Activated CD8-positive, alpha-beta memory T cell treated with anti-CD3 and anti-CD28 coated beads, Interleukin-2, amount 50 U/mL, for 4 hours (primary cell): ENCODE measurements at places on chromosomes 11 and 22.

GRCh38 chr11:107268977-107269376 lies 188.6 kb downstream of the CWF19L2 start:
- no peak for DNase-seq

- DNase-seq: no peak
Observed at GRCh38 chr11:1521382-1522080, 35.0 kb upstream of the MOB2 start.

DNA sequence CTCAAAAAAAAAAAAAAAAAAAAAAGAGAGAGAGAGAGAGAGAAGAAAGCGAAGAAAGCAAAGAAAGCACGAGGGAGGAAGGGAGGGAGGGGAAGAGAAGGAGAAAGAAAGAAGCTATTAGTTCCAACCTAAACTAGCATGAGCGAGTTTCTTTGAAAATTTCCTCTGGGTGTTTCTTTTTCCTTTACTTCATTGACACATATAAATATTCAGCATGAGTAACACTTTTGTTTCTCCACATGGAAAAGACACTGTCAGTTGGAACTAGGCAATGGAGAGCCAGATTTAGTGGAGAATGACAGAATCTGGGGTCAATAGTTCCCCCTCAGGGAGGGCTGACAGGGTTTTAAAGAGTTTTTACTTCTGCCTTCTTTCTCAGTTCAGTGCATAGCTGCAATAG lies 257.4 kb downstream of the DDX10 start:
- no peak for DNase-seq

DNA sequence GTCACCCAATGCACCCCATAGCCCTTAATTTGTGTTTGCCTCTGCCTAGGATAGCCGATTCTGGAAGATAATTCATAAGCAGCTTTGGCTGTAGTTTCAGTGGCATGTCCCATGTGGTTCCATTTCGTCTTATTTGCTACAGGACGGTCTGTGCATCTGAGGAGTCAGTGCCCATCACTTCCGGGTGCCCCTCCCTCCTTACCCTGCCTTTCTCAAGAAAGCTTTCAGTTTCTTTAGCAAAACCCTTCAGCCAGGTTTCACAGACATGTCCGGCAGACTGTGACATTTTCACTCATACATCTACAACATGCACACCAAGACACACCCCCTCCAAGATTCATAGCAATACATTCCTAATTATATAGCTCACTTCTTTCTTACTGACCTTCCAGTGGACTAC lies 14.3 kb downstream of the TP53AIP1 start:
- DNase-seq: no peak

DNA sequence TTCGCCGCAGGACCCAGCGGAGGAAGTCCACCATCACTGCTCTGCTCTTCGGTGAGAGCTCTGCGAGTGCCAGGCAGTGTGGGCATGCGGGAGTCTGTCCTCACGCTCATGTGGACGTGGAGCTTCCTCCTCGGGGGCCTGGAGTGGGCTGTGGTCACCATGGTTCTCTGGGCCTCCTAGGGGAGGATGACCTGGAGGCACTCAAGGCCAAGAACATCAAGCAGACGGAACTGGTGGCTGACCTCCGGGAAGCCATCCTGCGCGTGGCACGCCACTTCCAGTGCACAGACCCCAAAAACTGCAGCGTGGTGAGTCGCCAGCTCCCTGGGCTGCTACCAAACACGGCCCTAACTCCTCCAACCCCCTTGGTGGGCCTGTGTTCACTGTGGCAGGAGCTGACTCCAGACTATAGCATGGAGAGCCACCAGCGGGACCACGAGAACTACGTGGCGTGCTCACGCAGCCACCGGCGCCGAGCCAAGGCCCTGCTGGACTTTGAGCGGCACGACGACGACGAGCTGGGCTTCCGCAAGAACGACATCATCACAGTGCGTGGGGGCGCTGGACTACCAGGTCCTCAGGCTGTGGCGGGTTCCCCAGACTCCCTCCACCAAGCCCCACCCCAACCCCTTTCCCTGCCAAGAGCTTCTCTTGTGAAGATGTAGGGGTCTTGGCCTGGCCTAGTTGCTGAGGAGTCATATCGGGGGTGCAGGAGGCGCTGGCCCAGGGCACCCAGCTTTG lies 36.8 kb downstream of the SGSM3 start:
- no peak for DNase-seq

- DNase-seq: no peak
Observed at GRCh38 chr11:47257517-47258316, at the start of gene NR1H3. Gene NR1H3 (plus strand): TSS chr11:47257996. CDS start chr11:47259217, 1,221 bp downstream.

DNA sequence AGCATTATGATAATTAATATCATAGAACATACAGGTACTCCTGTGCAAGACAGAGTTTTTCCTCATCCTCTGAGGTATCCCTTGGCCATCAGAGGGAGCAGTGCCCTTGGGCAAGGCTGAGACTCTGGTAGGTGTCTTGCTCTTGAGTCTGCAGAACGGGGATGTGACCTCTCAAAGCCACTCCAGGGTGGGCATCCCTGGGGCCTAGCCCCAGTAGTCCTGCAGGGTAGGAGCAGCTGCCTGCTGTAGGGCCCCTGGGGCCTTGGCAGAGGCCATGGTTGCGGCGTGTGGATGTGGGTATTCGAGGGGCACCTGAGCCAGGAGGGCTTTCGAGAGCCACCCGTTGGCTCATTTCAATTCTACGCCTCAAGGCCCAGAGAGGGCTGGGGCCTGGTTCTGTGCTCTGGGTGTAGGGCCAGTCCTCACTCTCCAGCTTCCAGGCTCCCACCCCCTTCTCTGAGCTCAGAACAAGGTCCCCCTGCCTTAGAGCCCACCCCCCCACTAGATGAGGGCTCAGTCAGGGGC lies 7.7 kb upstream of the OMP start:
- DNase-seq: no peak

DNA sequence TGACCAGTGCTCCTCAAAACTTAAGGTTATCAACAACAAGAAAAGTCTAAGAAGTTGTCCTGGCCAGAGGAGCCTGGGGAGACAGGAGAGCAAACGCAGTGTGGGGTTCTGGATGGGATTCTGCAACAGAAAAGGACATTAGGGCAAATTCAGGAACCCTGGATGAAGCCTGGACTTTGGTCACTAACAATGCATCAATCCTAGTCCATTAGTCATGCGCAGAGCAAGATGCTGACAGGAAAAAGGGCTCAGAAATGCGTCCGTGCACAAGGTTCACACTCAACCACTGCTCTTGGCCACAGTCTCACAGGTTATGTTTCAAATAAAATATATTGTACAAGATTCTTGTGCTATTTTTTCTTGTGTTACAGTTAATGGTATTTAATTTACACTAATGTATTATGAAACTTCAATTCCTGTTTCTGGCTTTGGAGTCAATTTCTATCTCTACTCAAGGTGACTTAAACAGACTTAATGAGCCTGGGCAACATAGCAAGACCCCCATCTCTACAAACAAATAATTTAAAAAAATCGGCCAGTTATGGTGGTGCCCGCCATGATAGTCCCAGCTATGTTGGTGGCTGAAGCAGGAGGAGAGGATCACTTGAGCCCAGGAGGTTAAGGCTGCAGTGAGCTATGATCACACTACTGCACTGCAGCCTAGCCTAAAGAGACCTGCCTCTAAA lies 13.6 kb downstream of the GNB1L start:
- DNase-seq: no peak

- no peak for DNase-seq
Observed at GRCh38 chr11:87252869-87253268, 215.1 kb downstream of the TMEM135 start.

GRCh38 chr11:78801161-78801884 lies 226.7 kb upstream of the NARS2 start:
- DNase-seq: no peak

- DNase-seq: no peak
Observed at GRCh38 chr11:68380786-68381622, 68.6 kb downstream of the LRP5 start.

- DNase-seq: no peak
Observed at GRCh38 chr22:45896964-45897538, 79.9 kb downstream of the WNT7B start.

GRCh38 chr11:94325681-94326080 lies 21.3 kb downstream of the IZUMO1R start:
- DNase-seq: peak; percentile 20

- no peak for DNase-seq
Observed at GRCh38 chr11:57097149-57097548, 84.6 kb upstream of the LRRC55 start.

DNA sequence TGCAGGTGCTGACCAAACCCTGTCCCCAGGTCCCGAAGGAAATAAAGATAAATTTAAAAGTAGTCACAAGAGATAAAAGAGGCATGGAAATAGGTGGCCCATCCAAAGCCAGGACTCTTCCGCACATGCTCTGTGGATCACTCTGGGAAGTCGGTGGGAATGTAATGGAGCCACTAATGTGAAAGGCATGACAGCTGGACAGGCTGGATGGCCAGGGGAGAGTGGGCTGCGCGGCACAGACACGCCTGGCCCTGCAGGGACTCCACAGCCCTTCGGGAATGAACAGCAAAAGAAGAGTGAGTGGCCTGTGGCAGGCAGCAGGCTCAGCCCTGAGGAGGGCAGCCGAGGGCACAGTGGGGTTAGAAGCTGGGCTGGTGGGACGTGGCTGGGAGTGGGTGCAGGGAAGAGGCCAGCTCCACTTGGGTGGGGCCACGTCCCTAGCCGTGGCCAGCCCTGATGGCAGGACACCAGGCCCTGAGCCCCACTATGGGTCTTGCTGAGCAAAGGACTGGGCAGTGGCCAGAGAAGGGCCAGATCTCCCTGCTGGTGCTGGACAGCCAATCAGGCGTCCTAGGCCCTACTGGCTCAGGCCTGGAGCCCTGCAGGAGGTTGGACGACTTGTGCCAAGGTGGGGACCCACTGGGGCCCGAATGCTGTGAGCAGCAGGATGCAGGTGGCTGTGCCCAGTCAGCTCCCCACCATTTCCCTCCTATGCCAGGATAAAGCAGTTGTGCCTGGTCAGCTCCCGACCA lies 31.3 kb upstream of the GNB1L start:
- peak; percentile 17 for DNase-seq

DNA sequence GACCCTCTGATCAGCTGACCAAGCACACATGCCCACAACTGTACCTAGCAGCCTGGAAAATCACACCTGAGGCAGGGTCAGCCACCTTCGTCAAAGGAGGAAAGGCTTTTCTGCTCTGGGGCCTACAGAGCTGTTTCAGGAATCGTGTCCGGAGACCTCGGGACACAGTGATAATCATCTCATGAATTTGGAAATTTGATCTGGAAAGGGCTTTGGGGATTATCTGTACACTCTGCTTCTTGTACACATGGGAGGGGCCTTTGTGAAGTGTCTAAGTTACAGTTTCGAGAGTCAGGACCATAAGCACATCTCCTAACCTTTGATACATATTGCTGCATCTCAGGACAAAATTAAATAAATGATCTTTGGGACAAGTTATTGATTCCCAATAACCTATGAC lies 1421.2 kb upstream of the TENM4 start:
- no peak for DNase-seq

DNA sequence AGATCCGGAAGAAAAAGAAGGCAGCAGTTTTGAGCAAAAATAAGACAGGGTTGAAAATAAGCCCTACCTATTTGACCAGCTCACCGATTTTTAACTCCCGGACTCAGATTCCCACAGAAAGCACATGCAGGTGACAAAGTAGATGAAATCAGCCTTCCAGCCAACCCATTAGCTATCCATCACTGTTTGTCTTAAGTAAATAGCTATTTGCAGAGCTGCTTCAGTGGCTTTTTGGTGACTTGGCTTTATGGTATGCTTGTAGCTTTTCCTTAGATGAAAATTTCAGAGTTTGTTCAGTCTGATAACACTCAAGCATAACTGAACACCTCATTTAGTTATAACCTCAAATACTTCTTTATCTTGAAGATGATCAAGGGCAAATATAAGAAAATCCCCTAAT lies 192.6 kb downstream of the HIPK3 start:
- DNase-seq: no peak

GRCh38 chr11:119688356-119688755 lies 40.6 kb downstream of the NECTIN1 start:
- DNase-seq: no peak

- no peak for DNase-seq
Observed at GRCh38 chr11:87173185-87174039, 135.7 kb downstream of the TMEM135 start.

DNA sequence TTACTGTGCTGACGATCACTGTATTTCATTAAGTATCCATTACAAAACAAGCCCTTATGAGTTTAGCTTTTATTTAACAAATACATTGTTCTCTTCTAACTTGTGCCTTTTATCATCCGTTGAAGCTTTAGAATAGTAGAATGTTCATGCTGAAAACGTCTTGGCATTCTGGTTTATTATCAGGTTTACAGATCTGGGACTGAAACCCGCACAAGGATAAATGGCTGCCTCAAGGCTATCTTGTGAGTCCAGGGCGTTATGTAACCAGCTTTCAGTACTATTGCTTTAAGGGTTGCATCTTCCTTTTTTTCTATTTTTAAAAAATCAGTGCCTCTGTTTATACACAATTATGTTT lies 66.6 kb upstream of the PRODH start:
- no peak for DNase-seq

DNA sequence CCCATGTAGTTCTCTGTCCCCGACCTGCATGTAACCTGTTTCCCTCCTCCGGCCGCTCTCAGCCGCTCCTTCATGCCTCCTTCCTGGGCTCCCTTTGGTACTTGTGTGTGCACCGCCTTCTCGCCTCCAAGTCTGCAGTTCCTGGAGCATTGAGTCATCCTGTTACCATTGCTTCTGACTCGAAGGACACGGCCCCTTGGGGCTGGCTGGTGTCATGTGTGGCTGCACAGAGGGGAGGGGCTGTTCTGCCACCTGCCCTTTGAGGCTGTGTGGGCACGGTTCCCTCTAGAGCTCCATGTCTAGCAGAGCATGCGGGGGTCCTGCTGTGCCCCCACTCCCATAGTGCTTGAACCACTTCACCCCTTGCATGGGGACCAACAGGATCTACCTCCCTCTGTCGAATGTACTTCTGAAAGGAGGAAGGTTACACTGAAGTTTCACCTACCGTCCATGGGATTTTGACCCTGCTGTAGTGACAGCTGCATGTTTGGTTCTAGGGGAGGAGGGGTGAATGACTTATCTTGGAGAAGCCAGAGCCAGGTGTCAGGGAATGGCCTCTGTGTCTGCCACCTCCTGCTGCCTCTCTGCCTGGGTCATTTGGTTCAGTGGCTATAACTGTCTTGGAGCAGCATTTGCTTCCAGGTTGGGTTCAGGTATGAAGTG lies 39.6 kb downstream of the BCR start:
- peak; percentile 57 for DNase-seq

DNA sequence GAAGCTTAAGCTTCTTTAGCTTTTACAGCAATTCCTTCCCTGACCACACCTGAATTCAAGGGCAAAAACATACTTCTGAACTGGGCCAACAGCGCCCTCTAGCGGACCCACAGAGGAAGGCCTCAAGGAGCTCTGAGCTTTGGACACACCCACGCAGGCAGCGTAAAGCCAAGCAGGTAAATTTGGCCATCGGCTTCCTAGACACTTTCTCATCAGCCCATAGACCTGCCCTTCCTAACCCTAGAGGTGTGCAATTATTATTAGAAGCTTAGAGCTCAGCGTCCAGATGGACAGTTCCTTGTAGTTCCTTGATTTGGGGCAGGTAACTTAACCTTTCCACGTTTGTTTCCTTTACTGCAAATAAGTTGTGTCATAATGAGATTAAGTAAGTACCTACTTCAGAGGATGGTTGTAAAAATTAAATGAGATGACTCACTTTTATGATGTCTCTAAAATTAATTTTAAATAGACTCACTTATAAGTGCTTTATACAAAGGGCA lies 25.7 kb upstream of the HMGXB4 start:
- peak; percentile 69 for DNase-seq

GRCh38 chr22:37690901-37691504 lies 4.9 kb downstream of the NOL12 start:
- no peak for DNase-seq
